ENCODE measurements at places on chromosomes 11 and 22.

- DNase-seq, result no peak
These were observed 918 bp upstream of the OR51Q1 start for GRCh38 chr11:5420993-5421392.

GRCh38 chr11:72787216-72788104, 6.4 kb downstream of the STARD10 start:
- DNase-seq, result no peak

DNA sequence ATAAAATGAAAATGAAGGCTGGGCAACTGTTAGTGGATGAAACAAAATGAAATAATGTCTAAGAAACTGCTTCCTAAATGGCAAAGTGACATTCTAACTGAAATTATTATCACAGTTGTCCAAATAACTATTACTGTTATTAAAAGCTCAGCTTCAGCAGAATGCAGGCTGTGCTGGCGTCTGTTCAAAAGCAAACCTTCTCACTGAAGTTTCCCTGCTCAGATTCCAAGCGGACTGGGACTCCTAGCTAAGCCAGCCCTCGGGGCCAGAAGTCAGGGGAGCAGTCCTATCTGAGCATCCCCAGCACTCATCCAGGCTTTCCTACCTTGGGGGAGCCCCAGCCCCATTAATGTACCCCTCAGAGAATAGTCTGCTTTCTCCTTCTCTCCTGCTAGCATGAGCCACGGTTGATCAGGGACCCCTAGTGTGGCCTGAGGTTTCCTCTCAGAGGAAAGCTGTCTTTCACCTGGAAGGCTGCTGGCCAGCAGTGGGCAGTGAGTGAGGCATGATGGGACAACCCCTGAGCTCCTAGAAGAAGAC, 1167.3 kb downstream of the TBC1D22A start:
- no peak for DNase-seq

DNA sequence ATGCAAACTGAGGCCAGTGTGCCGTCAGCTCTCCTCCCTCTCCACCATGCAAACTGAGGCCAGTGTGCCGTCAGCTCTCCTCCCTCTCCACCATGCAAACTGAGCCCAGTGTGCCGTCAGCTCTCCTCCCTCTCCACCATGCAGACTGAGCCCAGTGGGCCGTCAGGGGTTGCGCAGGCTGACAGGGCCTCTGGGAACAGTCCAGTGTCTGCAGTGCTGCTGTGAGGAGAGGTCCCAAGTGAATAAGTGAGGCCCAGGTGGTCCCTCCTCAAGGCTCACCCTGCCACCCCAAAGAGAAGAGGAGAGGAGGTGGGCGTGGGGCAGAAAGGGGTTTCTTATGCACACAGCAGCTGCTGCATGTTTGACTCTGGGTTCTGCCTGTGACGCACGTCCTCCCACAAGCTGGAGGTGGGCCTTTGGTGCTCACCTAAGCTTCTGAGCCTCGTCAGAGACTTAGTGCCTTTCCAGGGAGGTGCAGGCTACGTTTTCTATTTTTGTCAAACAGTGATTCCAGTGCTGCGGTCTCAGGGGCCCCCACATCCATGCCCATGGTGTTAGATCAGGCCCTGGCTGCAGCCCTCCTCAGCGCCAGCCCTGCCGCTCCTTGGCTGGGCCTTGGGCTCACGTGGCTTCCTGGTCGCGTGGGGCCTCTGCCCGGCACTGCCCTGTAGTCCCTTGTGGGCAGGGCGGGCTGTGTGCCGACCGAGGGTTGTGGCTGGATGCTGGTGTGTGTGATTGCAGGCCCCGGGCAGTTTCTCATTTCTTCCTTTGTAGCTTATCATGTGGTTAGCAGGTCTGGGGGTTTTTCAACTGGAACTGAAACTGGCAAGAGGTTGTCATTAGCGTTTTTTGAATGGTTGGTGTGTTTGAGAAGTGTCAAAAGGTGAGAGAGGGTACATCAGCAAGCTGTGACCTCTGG, 7.1 kb downstream of the TPCN2 start:
- no peak for DNase-seq

DNA sequence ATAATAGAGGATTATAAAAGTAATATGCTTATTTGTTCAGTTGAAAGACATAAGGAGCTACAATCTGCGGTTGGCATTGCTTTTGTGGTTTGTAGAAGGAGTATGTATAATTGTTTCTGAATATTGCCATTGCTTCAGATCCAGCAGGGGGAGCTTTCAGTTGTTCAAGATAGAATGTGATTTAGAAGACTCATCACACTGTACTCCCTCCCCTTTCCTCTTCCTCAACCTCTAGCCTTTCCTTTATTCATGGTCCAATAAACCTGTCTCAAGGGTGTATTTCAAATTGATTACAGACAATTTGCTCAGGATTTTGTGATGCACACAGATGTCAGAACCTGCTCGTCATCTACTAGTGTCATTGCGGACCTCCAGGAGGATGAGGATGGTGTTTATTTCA, 9.8 kb downstream of the PRMT3 start:
- no peak for DNase-seq

DNA sequence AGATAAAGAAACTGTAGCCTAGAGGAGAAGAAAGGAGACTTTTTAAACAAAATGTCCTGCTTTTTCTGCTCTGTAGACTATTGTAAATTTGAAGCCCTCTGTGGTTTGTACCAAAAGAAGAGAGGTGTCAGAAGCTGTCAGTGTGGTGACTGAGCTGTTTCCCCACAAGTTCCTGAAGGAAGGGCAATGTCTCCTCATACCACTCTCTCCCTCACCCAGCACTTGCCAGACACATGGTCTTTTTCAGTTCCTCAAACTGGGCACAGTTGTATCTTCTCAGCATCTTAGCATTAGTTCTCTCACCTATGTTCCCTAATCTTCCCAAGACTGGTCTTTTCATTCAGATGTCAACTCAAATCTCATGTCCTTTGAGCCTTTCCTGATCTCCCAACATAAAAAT, 4.3 kb downstream of the BCO2 start:
- DNase-seq, result no peak

- no peak for DNase-seq
These were observed 399.1 kb upstream of the DDI1 start for GRCh38 chr11:103637295-103637694.

DNA sequence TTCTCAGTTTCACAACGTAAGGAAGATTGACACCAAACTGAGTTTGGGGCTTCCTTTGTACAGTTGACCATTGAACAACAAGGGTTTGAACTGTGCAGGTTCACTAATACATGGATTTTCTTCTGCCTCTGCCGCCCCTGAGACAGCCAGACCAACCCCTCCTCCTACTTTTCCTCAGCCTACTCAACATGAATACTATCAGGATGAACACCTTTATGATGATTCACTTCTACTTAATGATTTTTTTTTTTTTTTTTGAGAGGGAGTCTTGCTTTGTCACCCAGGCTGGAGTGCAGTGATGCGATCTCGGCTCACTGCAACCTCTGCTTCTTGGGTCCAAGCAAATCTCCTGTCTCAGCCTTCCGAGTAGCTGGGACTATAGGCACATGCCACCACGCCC, 14.6 kb downstream of the RBM4 start:
- DNase-seq, result no peak

GRCh38 chr22:45948081-45948648, 28.8 kb downstream of the WNT7B start:
- no peak for DNase-seq

- DNase-seq, result no peak
These were observed 3.7 kb upstream of the HDHD5 start for GRCh38 chr22:17162731-17163130.

DNA sequence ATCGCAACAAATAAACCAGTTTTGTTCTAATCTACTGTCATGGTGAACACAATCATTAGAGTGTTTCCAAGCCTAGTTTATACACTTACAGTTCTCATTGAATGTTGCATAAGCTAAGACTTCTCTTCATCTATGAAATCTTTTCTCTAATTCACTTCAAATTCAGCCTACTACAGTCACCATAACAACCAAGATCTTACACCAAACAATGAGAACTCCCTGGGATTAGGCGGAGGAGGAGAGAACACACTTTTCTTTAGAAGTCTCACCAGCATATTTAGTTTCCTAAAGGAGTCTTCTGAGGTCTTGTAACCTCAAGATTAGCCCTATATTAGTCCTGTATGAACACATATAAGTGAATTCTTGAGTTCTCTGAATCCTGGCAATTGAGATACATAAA, 1889.7 kb downstream of the LRRC4C start:
- DNase-seq, result no peak

- DNase-seq, result no peak
These were observed 20.2 kb downstream of the C11orf96 start for GRCh38 chr11:43962383-43963278.

- DNase-seq, result no peak
These were observed 4.1 kb downstream of the TSPAN32 start for GRCh38 chr11:2305788-2306451.

- no peak for DNase-seq
These were observed 98.8 kb upstream of the PITPNB start for GRCh38 chr22:28017859-28018258.

GRCh38 chr22:45972889-45973253, 4.1 kb downstream of the WNT7B start:
- no peak for DNase-seq

GRCh38 chr22:20956258-20957101, 10.6 kb upstream of the AIFM3 start:
- DNase-seq, result no peak

GRCh38 chr11:72969894-72970335, 155.7 kb downstream of the ATG16L2 start:
- DNase-seq, result no peak

- peak; percentile 45 for DNase-seq
These were observed 150.5 kb downstream of the FEZ1 start for GRCh38 chr11:125345421-125346178.

DNA sequence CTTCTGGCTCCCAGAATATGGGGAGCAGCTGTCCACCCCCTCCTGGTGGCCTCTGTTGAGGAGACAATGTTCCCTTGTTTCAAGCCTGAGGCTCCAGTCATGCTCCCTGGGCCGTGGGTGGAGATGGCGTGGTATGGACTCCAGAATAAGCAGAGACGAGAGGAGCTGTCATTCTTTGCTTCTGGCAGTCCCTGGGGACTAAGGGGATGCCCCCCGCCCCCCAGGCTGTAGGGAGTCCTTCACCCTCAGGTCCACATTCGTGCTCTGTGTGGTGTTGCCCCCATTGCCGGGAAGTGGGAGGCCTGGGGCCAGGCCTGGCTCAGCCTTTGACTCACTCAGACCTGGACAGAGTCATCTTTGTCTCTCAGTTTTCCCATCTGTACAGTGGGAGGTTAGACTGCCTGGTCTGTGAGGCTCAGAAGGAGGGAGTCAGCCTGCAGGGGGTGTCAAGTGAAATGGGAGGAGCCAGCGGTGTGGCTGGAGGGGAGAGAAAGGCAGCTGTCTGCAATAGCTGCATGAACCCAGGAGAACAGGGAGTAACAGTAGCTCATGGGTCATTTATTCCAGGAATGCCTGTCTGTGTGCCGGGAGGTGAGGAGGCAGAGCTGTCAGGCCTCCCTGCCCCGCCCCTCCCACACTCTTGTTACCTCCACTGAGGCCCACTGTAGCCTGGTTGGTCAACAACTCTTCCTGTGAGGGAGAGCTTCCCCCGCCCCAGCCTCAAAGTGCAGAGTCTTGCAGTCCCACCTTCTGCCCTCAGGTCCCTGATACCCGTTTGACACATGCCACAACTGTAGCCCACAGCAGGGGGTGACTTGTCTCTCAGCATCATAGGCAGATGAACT, 6.3 kb downstream of the ARHGEF17 start:
- no peak for DNase-seq

DNA sequence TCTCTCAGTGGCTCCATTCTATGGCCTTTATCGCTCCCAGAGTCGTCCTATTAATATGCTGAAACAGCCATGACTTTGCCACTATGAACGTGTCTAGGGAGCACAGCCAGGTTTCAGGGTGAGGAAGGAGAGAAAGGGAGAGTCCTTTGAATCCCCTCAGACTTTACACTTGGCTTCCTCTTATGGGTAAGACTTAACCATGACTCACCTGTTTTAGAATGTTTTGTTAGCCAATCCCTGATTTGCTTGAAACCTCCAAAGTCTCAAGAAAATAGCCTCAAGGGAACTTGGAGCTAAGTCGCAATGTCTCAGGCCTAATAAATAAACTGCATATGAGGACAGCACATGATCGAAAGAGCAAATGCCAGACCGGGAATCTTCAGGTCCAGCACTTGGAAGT, 131.2 kb upstream of the RCN1 start:
- no peak for DNase-seq

GRCh38 chr11:5153574-5154431, 754 bp downstream of the OR52A1 start:
- no peak for DNase-seq

DNA sequence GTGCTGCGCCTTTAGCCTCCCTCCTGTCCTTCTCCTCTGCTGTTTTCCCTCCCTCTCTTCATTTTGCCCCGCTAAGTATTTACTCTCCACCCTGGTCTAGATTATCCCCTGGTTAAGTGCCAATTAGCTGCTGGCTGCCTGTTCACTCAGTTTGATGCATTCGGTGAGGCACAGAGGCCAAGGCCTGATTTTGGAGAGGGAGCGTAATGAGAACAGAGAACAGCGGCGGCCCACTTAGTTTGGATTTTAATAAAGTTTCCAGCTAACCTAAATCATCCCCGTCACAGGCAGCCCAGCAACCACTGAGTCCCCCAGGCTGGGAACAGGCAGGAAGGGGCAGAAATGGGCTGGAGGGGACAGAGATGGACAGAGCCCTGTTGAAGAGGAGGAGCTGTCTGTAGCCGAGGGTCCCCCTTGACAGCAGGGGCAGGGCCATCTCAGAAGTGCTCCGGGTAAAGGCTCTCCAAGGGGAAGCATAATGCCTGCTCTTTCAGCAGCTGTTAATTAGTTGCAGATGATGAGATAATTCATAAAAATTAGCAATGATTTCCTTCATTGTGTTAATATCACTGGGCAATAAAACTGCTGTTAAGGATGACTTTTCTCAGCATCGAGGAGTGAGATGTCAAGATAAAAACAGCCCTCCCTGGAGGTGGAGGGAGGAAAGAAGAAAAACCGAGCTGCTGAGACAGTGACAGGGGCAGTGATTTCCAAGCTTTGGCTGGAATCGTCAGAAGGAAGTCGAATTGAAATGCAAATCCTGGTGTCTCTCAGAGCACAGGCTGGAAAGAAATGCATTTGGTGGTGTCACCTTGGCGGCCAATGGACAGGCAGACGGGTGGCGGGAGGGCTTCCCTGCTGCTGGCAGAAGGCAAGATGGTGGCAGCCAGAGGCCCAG, 170.1 kb downstream of the GRIK4 start:
- DNase-seq, result no peak

DNA sequence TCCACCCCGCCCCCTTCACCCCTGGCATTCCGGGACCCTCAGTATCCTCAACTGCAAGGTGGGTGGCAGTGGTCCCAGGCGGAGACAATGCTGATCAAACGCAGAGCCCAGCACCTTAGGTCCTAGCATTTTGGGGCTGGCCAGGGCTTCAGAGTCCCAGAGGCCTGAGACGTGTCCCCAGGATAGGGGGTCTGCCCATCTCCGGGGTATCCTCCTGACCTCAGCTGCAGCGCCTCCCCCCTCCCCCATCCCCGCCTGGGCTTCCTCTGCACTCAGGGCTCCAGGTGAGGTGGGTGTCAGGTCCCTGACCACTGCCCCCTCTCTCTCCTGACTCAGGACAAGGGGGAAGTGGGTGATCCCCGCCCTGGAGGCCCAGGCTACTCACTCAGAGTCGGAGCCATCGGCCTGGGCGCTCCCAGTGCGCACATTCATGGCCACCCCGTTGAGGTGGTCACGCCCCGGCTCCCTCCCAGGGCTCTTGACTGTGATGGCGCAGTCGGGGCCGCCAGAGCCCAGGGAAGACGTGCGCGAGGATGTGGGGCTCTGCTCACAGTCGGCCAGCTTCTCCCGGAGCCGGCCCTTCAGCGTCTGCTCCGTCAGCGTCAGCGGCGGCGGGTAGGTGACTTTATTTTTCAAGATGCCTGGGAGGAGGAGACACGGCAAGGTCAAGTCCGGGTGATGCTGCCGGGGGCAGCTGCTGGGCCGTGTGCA, 28.3 kb downstream of the TRMU start:
- DNase-seq, result no peak

GRCh38 chr22:49216579-49216978, 611.1 kb downstream of the BRD1 start:
- DNase-seq, result no peak

All from stimulated activated CD4-positive, alpha-beta T cell treated with anti-CD3 and anti-CD28 coated beads, TNF-alpha, amount 100 ng/mL, for 24 hours (primary cell).